ENCODE measurements at places on chromosomes 3 and 15. TPM values are rescaled to one million over a fixed set of nuclear protein-coding genes. Genes with fewer than 3 reads are reported as not detected.

GRCh38 chr3:14663396-14664135, 11.4 kb upstream of the C3orf20 start:
- DNase-seq = no peak

GRCh38 chr3:188432802-188433520, 279.0 kb downstream of the LPP start:
- no peak for DNase-seq

Gene UTS2B
- 0.09 TPM for total RNA-seq

DNA sequence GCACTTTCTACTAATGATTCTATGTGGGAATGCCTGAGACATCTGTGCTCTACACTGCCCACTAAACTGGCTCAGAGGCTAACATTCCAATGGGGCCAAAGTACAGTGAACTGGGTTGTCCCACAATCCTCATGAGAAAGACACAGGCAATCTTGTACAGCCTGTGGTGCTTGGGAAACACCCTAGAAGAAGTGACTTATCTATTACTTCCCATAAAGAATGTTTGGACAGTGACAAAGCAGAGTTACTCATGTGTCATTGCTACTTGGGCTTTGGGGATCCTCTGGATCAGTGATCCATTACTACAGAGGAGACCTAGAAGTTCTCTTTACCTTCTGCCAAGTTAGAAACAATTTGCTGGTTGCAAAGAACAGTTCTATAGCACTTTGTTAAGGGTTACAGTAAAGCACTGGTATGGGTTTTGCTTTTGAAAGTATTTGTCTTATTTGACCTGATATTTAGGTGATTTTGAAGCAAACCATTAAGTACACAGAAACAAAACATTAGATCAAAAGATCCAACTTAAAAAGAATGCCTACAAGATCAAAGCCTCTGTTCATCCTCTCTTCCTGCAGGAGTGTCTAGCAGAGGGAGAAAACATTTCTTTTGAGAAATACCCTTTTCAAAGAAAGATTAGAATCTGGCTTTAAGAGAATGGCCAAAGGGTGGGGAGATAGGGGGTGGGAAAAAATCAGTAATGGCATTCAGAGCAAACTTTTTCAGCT, 75.8 kb downstream of the CTNNB1 start:
- no peak for DNase-seq

Gene HYAL1
- total RNA-seq = 2.0 TPM

GRCh38 chr3:71684046-71684756, 41.0 kb downstream of the EIF4E3 start:
- no peak for DNase-seq

- no peak for DNase-seq
Observed at GRCh38 chr3:57852896-57853295, 96.8 kb downstream of the SLMAP start.

DNA sequence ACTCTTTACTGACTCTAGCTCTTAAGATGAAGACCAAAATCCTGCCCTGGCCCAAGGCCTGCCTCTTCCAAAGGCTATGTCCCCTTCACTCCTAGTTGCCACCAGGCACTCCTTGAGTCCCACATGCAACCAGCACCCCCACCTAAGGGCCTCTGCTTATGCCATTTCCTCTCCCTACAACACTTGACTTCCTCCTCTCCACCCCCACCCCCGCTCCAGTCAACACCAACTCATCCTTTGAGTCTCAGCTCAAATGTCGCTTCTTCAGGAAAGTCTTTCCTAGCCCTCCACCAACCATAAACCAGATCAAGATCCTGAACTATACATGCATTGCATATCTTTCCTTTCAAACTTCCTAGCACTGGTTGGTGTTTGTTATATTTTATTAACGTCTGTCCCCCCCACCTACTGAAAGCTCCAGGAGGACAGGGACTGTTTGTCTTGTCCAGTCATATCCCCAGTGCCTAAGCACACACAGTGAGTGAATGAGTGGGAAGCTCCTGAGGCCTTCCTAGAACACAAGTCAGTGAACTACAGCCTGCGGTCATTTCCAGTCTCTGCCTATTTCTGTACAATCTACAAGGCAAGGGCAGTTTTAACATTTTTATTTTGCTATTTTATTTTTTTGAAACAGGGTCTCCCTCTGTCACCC, 7.3 kb downstream of the TBC1D2B start:
- DNase-seq = no peak

- no peak for DNase-seq
Observed at GRCh38 chr15:39114690-39115378, 466.0 kb upstream of the THBS1 start.

DNA sequence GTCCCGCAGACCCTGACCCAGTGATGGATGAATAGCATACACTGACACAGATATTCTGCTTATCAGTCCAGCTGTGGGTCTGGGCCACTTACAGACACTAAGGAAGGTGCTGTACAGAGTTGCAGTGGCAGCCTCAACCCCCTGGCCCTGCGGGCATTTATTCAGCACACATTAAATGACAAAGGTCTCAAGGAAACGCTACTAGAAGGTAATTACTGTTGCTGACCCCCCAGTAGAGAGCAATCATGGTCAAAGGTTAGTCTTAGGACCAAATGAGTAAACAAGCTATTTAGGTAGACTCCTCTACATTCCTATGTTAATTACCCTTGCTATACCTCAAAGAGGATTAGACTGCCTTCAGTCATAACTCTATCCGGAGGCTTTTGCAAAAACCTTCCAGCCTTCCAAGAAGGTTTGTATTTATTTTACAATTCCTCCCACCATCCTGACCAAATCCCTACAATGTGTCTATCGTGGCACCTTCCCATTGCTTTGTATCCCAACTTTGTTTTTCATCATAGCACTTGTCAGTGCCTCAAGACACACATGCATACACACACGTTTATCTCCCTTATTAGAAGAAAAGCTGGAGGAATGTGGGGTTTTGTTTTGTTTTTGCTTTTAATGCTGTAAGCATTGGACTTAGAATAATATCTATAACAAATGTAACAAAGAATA, 227.9 kb downstream of the PYDC2 start:
- peak; percentile 66 for DNase-seq

- no peak for DNase-seq
Observed at GRCh38 chr3:126530171-126531050, 6.5 kb downstream of the CHST13 start.

- no peak for DNase-seq
Observed at GRCh38 chr3:161273589-161274218, 52.6 kb downstream of the NMD3 start.

GRCh38 chr15:31857194-31857593, 173.1 kb upstream of the CHRNA7 start:
- DNase-seq = peak; percentile 47

DNA sequence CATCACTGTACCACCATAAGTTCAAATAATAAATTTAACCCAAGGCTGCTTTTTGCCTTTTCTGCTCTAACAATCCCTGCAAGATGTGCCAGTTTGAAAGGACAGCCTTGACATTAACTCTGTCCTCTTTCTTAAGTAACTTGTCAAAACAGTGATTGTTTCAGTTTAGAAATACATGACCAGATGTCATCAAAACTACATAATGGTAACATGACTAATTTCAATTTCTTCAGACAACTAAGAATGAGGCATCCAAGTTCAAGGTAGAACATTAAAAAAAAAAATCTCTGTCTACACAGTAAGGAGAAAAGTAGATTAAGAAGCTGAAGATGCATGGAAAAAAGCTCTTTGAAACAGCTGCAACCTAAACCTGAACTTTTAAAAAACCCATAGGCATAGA, 47.4 kb downstream of the SHQ1 start:
- DNase-seq = no peak

- DNase-seq = no peak
Observed at GRCh38 chr15:80437334-80437891, 33.2 kb downstream of the ARNT2 start.

Gene TMEM266
- total RNA-seq = 0.81 TPM

GRCh38 chr15:90249203-90249863, at the start of gene TTLL13:
TSS of gene TTLL13 (plus strand) at chr15:90249556. CDS start at chr15:90250631, 1,075 bp downstream.
- DNase-seq = peak; percentile 98

GRCh38 chr3:69292185-69292584, 93.7 kb downstream of the FRMD4B start:
- no peak for DNase-seq
